ENCODE measurements at places on chromosomes 16 and 17. TPM values are rescaled to one million over a fixed set of nuclear protein-coding genes. Genes with fewer than 3 reads are reported as not detected.

Gene NOD2
- total RNA-seq = 0.33 TPM

Gene BICDL2
- 2.0 TPM for total RNA-seq

Gene NKD1
- total RNA-seq = 1.2 TPM

Gene NME1
- total RNA-seq = 211 TPM

Gene COG1
- total RNA-seq = 20.4 TPM

DNA sequence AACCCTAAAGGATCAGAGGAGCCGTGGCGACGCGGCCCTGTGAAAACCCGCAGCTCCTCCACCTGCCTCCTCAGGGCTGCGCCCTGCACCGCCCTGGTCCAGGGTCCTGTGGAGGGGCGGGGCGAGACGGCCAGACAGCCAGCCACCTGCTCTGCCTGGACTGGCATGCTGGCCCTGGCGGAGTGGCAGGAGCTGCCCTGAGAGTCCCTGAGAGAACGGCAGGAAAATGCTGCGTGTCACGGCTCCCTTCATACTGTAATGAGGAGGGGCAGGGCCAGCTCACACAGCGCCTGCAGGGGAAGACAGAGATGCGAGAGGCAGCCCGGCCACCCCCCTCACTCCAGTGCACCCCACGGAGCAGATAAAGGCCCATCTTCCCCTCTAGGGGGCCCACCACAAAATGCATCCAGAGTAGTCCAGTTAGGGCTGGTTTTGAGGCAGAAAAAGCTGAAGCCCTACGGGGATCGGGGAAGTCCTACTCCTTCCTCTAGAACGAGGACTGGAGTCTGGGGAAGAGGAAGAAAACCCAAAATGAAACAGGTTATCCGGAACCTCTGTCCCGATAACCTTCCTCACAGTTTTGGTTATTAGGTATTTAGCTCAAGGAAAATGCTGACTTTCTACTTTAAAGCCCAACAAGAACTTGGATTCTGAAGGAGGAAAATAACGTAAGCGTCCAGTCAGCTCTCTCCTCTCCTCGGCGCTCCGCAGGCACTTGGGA, 97.6 kb upstream of the DNAH17 start:
- DNase-seq = peak; percentile 91

DNA sequence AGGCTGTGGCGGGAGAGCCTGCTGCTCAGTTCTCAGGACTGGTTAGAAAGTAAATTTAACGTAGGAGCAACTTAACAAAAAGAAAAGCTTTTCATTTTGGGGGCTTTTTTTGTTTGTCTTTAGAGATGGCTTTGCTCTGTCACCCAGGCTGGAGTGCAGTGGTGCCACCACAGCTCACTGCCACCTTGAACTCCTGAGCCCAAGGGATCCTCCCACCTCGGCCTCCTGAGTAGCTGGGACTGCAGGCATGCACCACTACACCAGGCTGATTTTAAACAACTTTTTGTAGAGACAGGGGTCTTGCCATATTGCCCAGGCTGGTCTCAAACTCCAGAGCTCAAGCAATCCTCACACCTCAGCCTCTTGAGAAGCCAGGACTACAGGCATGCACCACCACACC, 205.0 kb downstream of the RPTOR start:
- DNase-seq = no peak

GRCh38 chr17:81120149-81120484, 45.2 kb upstream of the PVALEF start:
- no peak for DNase-seq

GRCh38 chr16:87100306-87101058, 216.7 kb downstream of the C16orf95 start:
- no peak for DNase-seq

GRCh38 chr16:61993108-61993507, 43.1 kb downstream of the CDH8 start:
- no peak for DNase-seq

- no peak for DNase-seq
Measured at GRCh38 chr17:61657338-61657737, 66.3 kb upstream of the NACA2 start.

DNA sequence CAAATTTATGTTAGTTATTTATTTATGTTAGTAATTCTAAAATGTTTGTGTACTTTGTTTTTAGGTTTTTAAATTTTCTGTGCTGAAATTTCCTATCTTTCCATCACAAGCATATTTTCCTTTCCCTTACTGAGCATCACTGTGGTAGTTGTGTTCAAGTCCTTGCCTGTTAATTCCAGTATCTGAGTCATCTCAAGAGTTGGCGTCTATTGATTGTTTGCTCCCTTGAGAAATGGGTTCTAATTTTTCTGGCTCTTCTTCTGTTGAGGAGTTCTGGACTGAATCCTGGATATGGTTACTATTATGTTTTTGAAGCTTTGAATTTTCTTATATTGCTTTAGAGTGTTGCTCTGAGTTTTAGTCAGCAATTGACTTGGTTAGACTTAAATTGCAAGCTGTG, 56.3 kb downstream of the GAN start:
- no peak for DNase-seq

DNA sequence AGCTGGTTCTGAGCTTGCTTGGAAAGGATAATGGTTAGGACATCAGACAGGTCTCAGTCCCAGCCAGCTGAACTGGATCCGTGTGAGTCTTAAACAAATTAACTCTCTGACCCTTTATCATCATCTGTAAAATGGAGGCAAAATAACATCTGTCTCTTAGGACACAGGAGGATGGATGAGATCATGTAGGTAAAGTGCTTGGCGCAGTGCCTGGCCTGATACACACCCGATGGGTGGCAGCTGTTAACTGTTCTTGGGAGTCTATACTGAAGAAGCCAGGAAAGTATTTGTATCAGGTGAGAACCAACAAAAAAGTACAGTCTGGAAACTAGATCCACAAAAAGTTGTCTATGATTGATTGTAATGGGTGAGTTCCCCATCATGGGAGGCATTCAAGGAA, 188.6 kb downstream of the C16orf78 start:
- no peak for DNase-seq

DNA sequence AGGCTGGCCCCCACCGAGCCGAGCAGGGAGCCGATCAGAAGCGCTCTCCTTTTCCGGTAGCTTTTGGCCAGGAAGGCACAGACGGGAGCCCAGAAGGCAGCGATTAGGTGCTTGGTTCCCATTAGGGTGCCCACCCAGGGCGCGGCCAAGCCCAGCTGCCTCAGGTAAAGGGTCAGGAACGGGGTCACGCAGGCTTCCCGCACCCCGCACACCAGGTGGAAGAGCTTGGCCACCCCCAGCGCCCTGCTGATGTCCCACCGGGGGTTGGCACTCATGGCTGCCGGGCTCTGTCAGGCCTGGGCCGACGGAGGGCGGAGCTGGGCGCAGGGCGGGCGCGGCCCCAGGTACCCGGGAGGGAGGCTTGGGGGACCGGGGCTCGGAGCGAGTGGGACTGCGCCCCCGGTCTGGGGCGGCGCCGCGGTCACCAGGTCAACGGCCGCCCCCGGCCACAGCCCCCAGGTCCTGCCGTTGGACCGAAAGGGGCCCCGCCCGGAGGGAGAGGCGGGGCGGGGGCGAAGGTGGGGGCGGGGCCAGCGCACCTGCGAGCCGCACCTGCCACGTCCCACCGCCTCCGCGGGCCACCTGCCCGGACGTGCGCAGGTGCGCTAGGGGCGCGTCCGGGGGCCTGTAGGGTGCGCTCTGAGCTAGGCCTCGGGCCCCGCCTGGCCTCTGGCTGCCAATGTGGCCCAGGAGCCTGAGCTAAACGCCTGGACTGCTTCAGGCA, at the start of gene MFSD6L:
Gene MFSD6L (minus strand): TSS at position 520 of the 724 bp plus-strand sequence. CDS start 245 bp downstream, at position 275.
- peak; percentile 93 for DNase-seq

DNA sequence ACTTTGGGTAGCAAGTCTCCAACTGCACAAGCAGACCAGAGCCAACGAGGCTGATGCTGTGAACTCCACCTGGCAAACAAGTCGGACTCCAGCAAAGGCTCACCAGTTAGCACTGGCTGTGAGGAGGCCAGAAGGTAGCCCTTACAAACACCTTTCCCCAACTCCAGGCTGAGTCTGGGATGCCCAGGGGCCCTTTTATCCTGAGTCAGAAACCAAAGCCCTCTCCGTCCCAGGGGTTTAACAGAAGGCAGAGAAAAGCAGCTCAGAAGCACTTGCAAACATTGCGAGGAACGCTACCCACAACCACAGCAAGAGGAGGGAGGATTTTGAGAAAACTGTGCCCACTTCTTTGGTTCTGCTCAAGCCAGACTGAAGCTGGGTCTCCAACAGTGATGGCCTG, 25.0 kb downstream of the CUEDC1 start:
- no peak for DNase-seq

GRCh38 chr17:40862985-40863733, 3.9 kb downstream of the KRT12 start:
- peak; percentile 82 for DNase-seq

GRCh38 chr16:11249233-11250061, 6.6 kb downstream of the SOCS1 start:
- peak; percentile 66 for DNase-seq

DNA sequence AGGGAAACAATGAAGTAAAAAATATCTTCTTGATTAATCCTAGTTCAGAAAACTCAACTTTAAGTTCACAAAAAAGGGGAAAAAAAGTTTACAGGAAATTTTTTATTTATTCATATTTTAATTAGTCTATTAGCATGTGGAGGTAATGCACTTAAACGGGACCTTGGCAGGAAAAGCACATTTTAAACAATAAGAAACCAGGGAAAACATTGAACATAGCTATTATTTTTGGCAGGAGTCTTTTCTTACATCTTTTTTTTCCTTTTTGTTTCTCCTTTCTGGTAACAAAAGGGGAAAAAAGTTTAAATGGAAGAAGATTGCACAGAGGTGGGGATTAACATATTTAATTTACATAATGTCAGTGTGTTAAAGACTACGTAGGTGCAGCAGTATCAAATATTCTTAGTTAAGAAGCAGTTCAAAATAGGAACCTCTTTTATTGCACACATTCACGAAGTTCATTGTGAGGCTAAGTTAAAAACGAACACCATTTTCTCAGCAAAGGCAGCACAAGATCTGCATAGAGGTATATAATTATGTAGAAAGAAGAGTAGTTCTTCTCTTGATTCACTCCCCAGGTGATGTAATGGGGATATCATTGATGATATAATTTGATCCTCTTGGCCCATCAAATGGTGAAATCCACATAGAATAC, 940.5 kb downstream of the CDH11 start:
- no peak for DNase-seq

DNA sequence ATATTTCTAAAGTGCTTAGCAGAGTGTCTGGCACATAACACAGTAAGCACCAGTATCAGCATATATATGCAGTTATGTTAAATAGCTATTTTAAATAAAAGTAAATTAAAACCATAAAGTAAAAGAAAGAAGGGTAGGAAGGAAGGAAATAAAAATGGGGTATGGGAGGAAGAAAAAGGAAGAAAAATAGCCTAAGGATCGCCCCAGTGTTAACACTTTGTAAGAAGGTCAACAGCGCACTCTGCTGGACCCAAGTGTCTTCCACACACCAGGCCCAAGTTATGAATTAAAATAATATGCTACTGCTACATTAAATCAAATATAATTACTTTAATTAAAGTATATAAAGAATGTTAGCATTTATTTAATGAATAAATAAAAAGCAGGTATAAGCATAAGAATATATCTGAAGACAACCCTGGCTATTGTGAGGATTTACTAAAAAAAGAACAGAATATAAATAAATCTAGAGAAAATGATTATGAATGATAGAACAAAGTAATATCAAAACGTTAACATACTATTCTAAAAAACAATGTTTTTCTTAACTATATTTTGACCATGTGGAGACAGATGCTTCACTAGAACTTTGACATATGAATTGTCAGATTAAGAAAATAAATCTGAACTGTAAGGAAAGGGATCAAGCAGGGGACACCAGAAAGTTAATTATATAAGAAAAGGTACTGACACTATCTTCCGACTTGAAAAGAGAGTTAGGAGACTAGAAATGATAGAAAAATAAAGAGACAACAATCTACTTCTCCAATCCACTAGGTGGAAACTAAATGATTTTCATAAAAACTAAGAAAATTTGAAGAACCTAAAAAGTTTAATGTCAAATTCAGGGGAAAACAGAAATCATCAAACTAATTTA, 25.9 kb downstream of the BRIP1 start:
- peak; percentile 28 for DNase-seq
